COR-L47 (cell line): ENCODE measurements at places on chromosomes 11 and 22.

DNA sequence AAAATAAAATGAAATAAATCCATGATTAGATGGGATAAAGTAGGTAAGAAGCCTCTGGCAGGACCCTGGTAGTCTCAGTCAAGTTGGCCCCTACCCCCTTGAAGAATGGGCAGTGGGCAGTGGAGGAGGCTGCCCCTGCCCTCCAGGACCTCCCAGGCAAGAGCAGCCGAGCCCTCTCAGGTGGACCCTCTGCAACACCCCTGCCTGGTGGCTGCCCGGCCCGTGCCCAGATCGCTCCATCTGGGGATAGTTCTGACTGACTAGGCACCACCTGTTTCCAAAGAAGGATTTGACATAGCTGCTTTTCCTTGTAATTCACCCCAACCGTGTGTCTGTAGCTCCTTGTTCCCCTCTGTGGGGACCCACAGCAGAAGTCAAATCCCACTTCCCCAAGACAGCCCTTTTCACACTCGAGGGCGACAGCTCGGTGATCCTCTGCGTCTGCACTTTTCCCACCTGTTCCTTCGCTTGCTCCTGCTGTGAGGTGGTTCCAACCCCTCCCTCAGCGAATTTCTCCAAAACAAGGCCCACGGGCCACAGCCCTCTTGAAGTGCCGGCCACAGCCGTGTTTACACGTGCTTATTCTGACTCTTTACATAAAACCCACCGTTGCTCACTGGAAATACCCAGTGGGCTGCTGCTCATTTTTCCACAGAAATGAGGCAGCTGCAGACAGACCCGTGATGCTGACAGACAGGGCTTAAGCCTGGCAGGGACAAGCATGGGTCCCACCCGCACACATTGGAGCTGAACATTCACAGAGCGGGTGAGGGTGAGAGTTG, 5.5 kb upstream of the TMPRSS13 start:
- DNase-seq: no peak

DNA sequence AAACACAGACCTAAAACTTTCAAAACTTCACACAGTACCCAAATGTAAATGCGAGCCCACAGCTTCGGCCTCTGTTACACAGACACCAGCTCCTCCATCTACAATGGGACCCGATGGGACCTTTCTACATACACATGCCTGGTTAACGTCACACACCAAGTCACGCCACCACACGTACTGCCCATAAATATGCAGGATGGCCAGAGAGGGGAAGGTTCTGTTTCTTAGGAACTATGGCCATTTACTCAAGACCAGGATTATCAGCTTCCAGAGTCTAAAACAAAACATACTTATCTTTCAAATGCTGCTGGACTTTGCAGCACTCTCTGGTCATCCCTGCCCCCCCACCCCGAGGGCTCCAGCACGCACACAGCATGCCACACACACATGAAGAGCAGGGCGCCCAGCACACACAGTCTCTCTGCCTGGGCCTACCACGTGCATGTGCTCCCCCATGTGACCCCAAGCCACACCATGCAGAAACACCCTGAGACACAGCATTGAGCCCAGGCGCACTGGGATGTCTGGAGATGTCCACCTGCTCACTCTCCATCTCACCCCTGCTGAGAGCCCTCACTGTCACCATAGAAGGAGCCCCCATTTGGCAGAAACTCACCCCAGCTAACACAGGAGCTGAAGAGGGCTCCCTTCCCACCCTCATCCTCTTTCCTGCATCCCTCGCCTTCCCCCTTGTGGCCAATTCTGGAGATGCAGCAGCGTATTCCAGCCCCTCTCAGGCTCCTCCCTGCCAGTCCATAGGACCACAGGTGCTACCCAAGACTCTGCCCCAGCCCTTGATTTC, 61.8 kb downstream of the SLC22A12 start:
- DNase-seq: peak; percentile 71

DNA sequence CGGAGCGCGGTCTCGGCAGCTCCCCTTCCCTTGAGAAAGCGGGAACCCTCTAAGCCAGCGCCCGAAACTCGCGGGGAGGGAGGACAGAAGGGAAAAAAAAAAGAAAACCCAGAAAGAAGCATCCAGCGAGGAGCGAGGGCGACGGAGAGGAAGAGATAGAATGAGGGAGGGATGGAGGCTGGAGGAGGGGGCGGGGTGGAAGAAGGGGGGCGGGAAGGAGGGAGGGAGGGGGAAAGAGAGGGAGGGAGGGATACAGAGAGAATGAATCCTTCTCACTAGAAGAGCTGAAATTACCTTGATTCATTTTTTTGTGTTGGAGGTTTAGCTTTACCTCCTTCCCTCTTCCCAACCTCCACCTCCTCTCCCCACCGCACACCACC, 19.3 kb upstream of the BDNF start:
- no peak for DNase-seq

DNA sequence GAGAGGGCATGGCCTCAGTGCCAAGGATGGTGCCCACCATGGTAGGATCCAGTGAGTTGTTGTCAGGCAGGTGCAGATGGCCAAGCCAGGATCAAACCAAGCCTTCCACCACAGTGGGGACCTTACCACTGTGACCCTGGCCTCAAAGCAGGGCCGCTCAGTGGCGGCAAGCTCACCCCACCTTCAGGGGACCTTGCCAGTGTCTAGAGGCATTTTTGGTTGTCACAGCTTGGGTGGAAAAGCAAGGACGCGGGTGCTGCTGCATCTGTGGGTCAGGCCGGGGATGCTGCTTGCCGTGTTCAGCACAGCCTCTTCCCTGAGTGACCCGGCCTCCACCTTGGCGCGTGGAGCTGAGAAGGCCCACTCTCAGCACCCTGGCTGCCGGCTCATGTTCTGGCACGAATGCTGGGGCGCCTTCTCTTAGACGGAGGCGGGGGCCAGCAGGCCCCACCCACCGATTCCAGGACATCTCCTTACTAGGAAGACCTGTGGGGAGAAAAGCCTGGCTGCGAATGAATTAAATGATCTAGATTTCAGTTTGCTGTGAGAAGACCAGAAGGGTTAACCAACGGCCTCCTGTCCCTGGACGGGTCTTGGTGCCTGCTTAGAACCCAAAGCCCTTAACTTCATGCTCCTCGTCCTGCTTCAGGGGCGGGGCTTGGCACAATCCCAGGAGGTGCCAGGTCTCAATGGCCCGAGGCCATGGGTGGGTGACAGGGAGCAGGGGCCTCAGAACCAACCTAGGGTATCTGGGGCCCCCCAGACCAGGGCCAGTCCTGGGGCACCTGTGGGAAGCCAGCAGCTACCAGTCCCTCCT, 18.9 kb downstream of the TRMU start:
- no peak for DNase-seq

DNA sequence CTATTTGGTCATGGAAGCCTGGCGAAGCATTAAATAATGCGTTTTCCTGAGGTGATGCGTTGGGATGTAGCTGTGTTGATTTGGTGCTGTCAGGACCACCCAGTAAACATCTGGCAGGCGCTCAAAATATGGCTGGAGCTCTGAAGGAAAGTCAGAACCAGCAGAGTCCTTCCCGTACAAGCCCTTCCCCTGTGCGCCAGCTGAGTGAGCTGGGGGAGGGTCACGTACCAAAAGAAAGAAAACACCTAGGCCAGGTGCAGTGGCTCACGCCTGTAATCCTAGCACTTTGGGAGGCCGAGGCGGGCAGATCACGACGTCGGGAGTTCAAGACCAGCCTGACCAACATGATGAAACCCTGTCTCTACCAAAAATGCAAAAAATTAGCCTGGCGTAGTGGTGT, 55.6 kb upstream of the CECR2 start:
- DNase-seq: no peak

DNA sequence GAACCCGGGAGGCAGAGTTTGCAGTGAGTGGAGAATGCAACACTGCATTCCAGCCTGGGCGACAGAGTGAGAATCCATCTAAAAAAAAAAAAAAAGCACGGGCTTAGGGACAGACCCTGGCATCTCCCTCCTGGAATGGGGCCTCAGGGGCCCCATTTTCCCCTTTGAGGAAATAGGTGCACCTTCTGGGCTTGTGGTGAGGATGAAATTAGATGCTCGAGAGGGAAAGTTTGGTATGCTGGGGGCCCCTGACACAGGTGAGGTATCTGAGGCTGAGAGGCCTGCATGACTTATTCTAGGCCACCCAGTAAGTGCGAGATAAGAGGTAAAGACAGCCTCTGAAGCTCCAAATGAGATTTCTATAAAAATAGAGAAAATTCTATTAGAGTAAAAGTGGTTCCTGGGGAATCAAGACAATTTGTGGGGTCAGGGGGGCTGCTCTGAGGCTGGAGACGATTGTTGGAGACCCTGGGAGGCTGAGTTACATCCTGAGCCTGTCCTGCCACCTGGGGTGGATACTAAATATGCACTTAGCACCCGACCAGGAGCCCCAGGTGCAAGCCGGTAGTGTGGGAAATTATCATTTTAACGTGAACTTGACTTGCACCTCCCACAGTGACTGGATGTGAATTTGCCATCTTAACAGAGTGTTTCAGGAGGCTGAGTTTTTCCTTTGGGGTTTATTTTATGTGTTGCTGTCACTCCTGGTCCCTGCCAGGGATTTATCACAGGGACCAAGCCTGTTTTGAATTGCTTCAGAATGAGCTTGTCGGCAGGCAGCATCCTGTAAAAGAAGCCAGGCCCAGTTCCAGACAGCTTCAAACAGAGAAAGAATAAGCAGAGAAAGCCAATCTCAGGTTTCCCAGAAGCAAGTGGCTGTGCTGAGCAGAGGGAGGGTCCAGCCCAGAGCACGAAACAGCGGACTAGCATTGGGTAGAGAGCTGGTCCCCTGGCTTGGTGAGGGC, 48.4 kb upstream of the TSKU start:
- DNase-seq: no peak

DNA sequence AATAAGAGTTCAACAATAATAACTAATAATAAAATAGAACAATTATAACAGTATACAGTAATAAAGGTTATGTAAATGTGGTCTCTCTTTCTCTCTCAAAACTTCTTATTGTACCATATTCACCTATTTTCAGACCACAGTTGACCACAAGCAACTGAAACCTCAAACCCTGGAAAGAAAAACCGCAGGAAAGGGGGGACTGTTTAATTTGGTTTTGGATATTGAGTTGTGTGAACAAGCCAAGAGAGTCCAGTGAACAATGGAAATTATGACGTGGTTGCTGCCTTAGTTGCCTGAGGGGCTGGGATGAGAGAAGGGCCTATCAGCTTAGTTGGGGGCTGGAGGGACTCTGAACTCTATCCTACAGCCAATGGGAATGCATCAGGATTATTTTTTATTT, 178.7 kb upstream of the POU2AF2 start:
- no peak for DNase-seq

GRCh38 chr22:38873469-38874411, 1.7 kb upstream of the CBX6 start:
- peak; percentile 40 for DNase-seq

- no peak for DNase-seq
These were observed 600 bp upstream of the CENPM start for GRCh38 chr22:41947424-41948080.

GRCh38 chr11:72585762-72586311, 88.4 kb downstream of the PDE2A start:
- peak; percentile 64 for DNase-seq

DNA sequence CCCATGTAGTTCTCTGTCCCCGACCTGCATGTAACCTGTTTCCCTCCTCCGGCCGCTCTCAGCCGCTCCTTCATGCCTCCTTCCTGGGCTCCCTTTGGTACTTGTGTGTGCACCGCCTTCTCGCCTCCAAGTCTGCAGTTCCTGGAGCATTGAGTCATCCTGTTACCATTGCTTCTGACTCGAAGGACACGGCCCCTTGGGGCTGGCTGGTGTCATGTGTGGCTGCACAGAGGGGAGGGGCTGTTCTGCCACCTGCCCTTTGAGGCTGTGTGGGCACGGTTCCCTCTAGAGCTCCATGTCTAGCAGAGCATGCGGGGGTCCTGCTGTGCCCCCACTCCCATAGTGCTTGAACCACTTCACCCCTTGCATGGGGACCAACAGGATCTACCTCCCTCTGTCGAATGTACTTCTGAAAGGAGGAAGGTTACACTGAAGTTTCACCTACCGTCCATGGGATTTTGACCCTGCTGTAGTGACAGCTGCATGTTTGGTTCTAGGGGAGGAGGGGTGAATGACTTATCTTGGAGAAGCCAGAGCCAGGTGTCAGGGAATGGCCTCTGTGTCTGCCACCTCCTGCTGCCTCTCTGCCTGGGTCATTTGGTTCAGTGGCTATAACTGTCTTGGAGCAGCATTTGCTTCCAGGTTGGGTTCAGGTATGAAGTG, 39.6 kb downstream of the BCR start:
- no peak for DNase-seq

DNA sequence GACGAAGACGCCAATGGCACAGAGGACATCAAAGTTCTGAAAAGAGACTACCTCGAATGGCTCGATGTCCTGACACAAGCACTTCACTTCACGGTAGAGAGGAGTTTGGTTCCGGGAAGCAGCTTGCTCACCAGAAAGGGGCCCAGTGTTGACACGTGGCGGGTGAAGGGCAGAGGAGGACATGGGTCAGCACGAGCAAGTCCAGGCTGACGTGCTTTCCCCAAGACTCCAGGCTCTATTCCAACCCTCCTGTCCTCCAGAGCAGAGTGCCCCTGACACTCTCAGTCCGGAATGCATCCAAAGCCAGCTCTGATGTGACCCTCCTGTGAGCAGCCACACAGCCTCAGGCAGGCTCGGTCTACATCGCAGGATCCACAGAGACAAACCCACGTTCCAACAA, 77.5 kb upstream of the BID start:
- no peak for DNase-seq

DNA sequence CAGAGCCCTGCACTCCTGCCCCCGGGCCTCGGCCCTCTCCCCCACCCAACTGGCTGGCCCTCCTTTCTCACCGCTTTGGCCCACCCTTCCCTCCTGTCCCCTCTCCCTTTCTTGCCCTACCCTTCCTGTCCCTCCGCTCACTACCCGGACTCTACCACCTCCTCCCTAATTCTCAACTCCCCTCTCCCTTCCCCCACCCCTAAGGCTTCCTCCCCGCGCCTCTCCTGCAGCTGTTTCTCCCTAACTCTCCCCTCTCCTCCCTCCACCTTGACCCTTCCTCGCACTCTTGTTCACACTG, 421 bp downstream of the SLC15A3 start:
- DNase-seq: no peak

- no peak for DNase-seq
These were observed 30.3 kb upstream of the NECTIN1 start for GRCh38 chr11:119759324-119759723.

DNA sequence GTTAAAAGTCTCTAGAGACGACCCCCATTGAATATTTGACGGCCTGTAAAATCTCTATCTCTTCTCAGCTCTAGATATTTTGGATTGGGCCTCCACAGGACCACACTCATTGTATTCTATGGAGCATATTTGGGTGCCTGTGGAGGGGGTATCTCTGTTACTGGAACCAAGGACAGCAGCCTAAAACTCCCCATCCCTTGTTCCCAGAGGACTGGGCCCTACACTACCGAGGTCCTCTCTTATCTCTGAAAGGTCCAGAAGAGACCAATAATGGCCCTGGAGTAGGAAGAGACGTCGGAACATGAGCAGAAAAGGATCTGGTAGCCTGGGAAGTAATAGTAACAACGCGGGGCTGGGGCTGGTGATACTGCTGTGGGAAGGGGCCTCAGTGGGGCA, 542 bp downstream of the HPS4 start:
- DNase-seq: no peak
